HS-27A (cell line): ENCODE measurements at places on chromosomes 7 and 10.
A peak's percentile ranks its signal among the peaks of the same experiment; 100 is the strongest.

DNA sequence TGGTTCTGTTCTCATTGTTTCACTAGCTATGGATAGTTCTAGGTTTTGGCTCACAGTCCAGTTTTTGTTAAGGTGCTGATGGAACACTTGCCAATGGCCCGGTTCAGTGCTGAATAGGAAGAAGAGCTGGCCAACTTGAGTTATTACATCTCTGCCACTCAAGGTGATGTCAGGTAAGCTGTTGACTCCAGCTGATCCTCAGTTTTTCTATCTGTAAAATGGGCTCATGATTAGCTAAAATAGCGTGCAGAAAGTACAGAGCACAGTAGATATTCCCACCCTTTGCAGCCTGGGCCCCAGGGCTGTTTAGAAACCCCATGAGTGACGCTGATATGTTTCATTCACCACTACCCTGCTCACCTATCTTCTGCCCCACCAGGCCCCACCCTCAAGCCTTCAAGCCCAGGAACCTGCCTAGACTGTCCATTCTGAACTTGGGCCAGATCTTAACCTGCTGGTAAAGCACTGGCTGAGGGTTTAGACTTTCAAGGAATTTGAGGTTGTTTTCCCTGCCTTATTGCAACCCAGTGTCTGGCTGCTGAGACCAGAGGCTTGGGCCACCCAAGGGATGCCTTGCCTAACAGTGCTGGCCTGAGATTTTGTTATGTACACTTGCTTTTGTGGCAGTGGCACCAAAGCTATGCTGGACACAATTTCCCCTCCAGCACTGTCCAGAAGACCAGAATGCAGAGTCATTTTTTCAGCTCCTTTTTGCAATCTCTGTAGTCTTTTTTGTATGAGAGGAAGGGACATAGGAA, 378.2 kb upstream of the ZMIZ1 start:
- DNase-seq, result no peak

- DNase-seq, result no peak
Observed at GRCh38 chr10:29861811-29862505, 197.4 kb downstream of the JCAD start.

DNA sequence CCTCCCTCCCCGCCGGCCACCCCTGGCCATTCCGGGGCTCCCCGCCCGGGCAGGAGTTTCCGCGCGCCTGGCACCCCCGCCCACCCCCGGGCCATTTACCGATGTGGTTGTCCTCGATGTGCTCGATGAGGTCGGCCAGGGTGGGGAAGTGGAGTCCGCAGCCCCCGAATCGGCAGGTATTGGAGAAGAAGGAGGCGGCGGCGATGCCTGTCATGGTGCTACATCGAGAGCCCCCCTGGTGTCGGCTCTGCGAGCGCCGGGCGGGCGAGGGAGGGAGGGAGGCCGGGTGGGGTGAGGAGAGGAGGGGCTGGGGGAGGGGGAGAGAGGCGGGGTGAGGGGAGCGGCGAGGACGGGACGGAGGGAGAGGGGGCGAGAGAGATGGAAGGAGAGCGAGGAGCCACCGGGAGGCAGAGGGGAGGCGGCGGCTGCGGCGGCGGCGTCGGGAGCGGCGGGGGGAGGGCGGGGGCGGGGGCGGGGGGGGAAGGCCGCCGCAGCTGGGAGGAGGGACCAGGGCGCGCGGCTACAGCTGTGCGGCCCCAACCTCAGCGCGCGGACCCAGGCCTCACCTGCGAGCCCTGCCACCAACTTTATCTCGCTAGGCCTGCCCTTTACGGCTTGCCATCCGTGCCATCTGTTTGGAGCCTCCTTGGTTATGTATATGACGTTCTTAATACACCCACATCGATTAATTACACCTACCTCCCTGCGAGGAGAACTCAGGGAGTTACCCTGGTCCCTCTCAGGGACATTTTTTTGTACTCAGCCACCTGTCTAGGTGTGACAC, at the start of gene JAZF1:
TSS of gene JAZF1 (minus strand) at position 432 of the 784 bp plus-strand sequence.
- DNase-seq, result no peak

DNA sequence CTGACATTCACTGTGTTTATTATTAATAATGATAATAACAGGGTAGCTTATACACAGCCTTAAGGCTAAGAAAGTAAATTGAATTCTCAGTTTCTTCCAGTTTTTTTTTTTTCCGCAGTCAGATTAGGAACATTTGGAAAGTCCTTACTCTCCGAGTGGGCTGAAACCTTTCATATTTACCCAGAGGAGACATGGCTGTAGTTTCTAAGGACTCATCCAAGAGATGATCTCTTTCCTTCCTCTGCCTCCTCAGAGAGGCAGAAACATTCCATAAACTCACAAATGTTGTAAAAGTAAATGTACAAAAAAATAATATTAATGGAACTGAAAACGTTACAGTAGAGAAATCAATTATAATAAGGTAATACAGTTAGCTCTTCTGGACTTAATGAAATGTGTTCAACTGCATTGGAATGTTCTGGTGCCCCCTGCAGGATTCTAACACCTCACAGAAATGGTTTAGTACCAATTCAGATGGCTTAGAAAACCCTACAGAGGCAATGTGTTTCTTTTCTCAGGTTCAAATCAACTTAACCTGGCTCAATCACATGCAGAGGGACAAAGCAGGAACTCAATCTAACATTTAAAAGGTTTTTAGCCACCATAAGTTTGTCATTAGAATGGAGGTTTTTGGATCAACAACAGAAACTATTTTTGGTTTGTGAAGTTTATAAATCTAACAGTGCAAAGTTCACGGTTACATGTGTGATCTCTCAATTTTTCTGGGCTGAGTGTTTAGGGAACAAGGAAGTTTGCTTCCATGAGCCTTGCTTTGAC, 71.7 kb downstream of the ICA1 start:
- peak; percentile 9 for DNase-seq

GRCh38 chr7:51299391-51300133, 17.0 kb downstream of the COBL start:
- no peak for DNase-seq

GRCh38 chr10:15896654-15897053, 36.3 kb upstream of the MINDY3 start:
- no peak for DNase-seq

- no peak for DNase-seq
Observed at GRCh38 chr10:65234261-65234660, 1691.6 kb upstream of the LRRTM3 start.

GRCh38 chr10:69837261-69837660, 35.6 kb downstream of the COL13A1 start:
- no peak for DNase-seq

- DNase-seq, result no peak
Observed at GRCh38 chr7:27128776-27129728, 1.5 kb downstream of the HOXA4 start.

GRCh38 chr7:142927085-142927745, 6.3 kb downstream of the TRPV5 start:
- no peak for DNase-seq

DNA sequence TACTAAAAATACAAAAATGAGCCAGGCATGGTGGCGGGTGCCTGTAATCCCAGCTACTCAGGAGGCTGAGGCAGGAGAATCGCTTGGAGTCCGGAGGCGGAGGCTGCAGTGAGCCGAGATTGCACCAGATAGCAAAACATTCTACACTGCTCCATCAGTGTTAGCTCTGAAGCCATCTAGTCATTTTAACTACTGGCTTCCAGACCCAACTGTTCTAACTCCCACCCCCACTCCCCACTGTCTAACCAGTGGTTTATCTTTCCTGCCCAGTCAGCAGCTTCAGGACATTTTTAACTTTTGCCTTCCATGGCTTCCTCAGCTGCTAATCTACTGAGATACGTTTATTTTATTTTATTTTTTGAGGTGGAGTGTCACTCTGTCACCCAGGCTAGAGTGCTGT, 6.2 kb upstream of the FRAT1 start:
- no peak for DNase-seq

DNA sequence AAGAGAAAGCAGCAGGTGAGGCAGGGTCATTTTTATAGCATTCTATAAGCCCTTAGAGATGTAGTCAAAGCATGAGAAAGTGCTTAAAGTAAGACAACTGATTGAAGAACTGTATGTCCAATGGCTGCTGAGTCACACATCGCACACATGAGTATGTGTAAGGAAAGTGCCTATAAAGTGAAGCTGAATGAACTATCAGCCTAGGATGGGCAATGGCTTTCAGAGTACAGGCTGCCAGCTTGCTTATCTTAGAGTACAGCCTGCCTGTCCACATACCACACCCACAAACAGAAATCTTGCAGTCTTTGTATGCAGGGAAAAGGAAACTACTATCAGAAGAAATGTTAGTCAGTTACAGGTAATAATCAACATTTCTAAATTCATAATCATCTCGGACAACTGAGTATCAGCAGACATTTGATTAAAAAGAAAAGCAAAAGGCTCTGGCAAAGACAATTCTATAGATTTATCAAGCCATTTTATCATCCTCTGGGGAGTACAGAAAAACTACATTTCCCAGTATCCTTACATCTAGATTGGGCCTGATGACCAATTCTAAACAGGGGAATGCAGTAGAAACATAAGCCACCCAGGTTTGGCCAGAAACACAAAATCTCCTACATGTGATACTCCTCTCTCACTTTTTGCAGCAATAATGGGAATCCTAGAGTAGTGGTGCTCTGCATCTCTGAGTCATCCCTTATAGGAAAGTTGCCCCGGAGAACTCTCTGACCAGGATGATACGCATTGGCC, 16.2 kb upstream of the EPHB6 start:
- DNase-seq, result no peak

- DNase-seq, result no peak
Observed at GRCh38 chr7:112080978-112081377, 125.2 kb downstream of the DOCK4 start.

DNA sequence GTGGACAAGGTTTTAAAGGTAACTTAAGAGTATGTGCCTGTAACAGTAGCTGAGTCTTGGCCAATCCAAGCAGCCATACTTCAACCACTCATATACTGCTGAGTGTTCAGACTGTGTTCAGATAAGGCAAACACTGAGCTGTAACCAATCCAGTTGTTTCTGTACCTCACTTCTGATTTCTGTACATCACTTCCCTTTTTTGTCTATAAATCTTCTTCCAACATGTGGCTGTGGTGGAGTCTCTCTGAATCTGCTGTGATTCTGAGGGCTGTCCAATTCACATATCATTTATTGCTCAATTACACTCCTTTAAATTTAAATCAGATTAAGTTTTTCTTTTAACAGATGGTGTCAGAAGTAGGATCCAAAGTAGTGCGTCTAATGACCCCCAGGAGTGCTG, 149.5 kb upstream of the PHF14 start:
- DNase-seq, result no peak

DNA sequence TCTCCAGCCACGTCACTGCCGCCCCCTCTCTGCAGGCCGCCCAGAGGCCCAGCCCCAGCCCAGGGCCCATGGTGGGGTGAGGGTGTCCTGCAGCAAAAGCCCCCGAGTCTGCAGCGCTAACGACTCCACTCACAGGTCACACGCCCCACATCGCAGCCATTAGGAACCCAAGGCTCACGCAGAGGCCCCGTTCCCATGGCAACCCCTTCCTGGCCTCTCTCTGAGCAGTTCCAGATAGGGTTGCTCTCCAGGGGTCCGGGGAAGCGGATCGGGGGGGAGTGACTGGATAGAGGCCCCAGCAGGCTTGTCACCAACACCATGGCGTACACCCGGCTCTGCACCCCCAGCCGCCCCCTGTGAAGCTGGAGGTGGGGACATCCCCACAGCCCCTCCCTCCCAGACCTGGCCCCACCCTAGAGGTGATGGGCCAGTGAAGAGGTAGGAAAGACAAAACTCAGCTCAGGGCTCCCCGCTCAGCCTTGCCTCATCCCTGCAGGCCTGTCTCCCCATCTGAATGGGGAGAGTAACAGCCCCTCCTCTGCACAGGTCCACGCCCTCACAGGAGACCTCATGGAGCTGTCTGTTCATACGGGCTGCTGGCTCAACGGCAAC, 41.2 kb downstream of the TNRC18 start:
- no peak for DNase-seq

DNA sequence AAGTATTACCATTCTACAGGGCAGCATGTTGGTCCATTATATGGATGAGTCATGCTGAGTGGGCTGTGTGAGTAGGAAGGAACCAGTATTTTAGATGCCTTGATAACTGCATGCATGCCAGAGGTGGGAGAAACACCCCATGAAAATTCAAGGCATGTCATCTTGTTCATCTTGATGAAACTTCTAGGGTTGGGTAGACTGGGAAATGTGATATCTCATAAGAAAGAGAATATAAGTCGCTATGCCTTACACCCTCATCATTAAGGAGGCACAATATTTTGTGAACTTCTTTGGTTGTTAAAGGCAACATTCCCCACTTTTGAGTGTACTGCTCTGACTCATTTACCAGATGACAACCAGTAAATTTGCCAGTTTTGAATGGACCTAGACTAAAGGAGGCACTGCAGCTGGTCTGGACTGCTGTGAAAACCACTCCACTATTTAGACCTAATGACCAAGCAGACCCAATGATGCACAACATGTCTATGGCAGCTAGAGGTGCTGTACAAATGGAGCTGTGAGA, 48.0 kb downstream of the ZNF365 start:
- DNase-seq, result peak; percentile 75

GRCh38 chr10:74012480-74012879, 14.6 kb downstream of the VCL start:
- DNase-seq, result no peak

DNA sequence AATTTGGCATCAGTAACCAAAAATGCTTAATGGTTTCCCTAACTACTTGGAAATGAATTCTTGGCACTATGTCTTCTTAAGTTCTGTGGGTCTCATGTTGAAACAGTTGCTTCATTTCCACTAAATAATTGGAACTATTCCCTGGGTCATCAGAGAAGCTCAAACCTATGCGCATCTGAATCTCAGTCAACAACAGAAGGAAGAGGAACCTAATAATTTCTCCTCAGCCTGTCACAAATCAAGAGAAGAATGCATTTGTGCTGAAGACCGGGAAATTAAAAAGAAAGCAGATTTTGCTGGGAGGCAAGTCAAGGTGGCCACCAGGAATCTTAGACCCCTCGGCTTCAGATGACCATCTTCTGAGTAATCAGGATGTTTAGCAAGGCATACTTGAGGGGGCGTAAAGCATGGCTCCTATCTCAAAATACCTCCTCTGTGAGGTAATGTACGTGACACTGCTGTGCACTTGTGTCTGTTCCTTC, 41.4 kb downstream of the TOMM7 start:
- DNase-seq, result peak; percentile 26

GRCh38 chr7:34772296-34772938, 114.4 kb downstream of the NPSR1 start:
- no peak for DNase-seq
